ENCODE measurements at places on chromosomes 2 and 18.

GRCh38 chr2:157899125-157899839 lies 23.2 kb upstream of the ACVR1 start:
- no peak for DNase-seq

- no peak for DNase-seq
These were observed 73.3 kb downstream of the TMEM18 start for GRCh38 chr2:603869-604268.

- no peak for DNase-seq
These were observed 1342.0 kb upstream of the ZEB2 start for GRCh38 chr2:145861940-145862339.

GRCh38 chr2:17818235-17818815 lies 2.1 kb downstream of the MSGN1 start:
- no peak for DNase-seq

DNA sequence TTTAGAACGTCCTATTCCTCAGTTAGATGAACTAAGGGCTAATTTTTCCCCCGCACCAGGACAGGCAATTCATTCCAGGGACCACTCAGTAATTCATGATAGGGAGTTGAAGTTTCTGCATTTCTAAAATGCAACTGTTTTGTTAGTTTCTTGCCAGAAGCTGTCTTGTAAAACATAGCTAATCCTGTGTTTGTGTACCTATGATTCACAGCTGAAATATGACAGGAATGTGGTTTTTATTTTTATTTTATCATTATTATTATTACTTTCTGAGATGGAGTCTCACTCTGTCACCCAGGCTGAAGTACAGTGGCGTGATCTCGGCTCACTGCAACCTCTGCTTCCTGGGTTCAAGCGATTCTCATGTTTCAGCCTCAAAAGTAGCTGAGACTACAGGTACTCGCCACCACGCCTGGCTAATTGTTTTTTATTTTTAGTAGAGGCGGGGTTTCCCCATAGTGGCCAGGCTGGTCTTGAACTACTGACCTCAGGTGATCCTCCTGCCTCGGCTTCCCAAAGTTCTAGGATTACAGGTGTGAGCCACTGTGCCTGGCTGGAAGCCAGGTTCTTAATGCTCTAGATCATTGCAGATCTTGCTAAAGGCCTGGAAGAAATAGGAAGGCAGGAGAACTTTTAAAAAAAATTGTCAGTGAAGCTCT lies 154.8 kb upstream of the FHL2 start:
- DNase-seq, result no peak

GRCh38 chr2:142989273-142990204 lies 112.1 kb downstream of the KYNU start:
- peak; percentile 34 for DNase-seq

GRCh38 chr2:127410871-127411652 lies 7.2 kb upstream of the PROC start:
- DNase-seq, result no peak

DNA sequence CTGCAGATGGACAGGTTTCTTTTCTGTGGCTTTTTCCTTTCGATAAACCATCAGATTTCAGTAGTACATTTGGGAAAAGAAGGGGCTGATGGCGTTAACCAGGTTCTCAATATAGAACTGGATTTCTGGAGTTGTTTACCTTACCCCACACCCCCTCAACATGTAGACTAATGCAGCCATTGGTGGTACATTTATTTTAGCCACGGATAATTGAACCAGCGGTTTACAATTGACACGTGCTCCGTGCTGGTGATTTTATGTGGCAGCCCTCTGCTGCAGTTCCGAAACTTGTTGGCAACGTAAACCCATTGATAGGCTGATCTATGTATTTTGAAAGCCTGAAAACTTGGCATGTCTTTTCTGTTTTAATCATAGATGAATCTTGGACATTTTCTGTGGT lies 5.4 kb downstream of the SOX11 start:
- no peak for DNase-seq

DNA sequence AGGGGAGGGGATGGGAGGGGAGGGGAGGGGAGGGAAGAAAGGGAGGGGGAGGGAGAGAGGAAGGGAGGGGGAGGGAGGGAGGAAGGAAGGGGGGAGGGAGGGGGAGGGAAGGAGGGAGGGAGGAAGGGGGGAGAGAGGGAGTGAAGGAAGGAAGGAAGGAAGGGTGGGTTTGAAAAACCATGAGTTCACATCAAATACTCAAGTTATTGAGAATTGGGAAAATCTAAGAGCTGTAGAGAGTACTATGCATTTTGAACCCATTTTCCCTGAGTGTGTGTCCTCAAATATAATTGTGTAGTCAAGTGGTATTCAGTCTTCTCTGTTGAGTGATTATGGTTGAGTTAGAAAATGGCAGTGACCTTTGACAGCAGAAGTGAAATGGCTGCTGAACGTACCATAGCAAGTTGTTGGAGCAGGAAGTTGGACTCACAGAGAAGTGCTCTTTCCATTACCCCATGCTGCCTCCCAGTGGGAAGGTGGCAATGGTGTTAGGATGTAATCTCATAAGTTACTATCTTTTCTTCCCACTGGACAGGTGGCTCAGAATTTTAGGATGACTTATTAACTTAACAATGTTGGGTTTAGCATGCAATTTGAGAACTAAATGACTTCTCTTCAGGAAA lies 214.6 kb downstream of the SETBP1 start:
- DNase-seq, result no peak

DNA sequence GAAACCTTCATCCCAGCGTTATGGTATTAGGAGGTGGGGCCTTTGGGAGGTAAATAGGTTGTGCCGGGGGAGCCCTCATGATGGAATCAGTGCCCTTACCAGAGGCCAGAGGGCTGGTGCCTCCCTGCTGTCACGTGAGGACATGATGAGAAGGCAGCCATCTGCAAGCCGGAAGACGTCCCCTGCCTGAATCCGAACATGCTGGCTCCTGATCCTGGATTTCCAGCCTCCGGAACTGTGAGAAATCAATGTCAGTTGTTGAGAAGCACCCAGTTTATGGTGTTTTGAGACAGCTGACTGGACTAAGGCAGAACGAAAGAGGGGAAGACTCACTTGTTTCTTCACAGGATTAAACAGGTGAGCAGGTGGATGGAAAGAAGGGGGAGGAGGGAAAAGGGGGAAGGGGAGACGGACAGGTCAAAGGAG lies 13.0 kb upstream of the KLF11 start:
- DNase-seq, result no peak

GRCh38 chr2:43005975-43006833 lies 213.8 kb upstream of the HAAO start:
- no peak for DNase-seq

- no peak for DNase-seq
These were observed 8.4 kb upstream of the NR4A2 start for GRCh38 chr2:156340804-156341451.

DNA sequence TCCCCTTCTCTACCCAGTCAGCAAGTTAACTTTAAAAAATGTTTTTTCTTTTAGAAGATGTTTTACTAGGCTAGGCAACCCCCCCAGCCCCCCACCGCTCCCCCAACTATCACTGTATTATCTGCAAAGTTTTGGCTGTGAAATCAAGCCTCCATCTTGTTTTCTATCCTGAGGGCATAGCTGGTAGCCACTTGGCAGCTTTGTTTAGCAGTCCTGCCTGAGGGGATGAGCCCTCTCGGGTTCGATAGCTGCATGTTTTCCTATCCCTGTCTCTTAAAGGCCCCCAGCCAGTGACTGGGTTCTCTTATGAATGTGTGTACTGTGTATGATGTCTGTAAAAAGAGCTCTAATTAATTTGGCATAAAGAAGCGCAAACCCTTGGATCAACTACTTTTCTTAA lies 43.4 kb downstream of the MRO start:
- DNase-seq, result no peak

- DNase-seq, result no peak
These were observed 23.7 kb downstream of the MRPL33 start for GRCh38 chr2:27795093-27795834.

DNA sequence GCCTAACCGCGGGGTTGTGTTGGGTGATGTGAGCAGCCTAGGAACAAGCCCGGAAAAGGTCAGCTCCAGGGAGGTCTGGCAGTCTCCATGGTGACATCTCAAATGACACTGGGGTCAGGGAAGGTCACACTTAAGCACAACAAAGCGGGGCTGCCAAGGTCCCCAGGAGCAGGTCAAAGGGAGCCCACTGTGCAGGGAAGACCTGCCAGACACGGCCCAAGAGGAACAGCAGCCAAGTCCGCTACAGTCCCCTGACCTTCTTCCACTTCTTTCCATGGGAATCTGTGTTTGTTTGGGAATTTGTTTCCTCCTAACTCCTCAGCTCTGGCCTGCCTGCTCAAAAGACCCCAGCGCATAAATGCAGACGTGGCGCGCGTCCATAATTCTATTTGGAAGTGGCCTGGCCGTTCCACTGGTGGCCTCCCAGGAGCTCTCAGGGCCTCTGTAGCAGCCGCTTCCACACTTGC lies 232.1 kb upstream of the COPS8 start:
- no peak for DNase-seq

- DNase-seq, result no peak
These were observed 45.0 kb downstream of the TCF7L1 start for GRCh38 chr2:85178154-85178553.

GRCh38 chr2:73983322-73984202 lies 1.1 kb upstream of the TET3 start:
- DNase-seq, result no peak

DNA sequence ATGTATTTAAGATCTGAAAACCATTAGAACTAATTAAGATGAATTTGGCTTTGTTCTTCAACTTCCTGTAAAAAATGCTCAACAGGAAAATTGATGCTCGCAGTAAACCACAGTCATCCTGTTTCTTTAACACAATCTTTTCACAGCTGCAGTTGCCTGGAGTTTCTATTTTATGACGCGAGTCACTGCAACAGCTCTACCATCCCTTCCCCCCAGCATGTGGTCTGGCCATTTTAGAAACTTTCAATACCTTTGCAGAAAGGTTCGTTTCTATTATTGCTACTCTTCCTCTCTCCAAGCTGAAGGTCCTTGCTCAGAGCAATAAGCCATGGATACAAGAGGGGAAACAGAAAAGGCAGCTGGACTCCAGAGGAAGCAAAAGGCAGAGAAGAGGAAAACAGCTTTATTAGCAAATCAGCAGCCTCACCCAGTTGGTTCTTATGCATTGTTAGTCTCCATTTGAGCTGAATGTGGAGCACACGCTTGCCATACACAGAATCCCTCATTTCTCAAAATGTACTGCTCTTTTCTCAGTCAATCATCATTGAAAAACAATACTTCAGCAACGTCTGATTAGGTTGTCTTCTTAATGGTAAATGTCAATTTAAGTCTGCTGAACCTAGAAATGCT lies 3.9 kb downstream of the WIPF1 start:
- peak; percentile 47 for DNase-seq

GRCh38 chr2:151682459-151683003 lies 51.7 kb downstream of the NEB start:
- no peak for DNase-seq

DNA sequence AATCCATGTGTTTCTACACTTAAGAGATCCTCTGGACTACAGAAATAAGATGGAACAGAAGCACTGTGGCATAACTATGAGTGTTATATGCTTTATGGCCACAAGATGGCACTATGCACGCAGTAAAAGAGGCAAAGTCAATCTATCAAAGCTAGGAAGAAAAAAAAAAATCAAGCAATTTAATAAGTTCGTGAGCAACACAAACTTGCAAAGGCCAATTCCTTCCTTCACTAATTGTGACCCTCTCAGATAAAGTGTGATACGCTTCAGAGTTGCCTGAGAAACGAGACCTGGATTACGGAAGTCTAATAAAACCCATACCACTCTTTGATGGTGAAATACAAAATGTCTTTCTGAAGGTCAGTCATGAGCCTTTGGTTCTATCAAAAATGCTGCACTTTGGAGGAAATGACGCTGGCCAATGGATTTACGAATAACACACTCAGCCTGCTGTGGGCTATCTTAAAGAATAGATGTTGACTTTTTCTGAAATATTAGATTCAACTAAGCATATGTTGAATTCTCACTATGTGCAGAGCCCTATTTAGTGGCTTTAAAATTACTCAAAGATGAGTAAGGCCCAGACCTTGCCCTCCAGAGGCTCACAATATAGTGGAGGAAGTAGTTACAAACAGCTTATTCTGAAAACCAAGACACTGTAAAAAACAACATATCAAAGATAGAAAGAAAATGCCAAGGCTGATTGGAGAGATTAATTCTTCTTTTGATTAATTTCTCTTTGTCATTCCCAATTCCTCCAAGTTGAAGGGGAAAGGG lies 35.5 kb upstream of the TTR start:
- DNase-seq, result peak; percentile 44

- DNase-seq, result peak; percentile 36
These were observed 101.5 kb upstream of the SETBP1 start for GRCh38 chr18:44579028-44579702.

GRCh38 chr2:138219961-138220360 lies 255.7 kb downstream of the HNMT start:
- no peak for DNase-seq

DNA sequence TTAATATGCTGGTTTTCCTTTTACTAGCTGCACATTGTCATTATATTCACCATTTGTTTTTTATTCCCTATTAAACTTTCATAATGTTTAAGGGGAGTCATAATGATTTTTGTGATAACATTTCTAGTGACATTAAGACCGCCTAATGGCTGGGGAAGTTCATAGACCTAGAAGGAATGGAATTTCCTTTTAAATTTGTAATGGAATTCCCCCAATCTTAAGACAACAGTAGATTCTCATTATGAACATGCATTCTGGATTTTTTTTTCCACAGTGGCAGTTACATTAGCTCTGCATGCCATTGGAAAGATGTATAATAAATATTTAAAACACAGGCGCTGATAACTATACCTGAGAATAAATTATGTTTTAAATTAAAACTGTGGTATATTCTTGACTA lies 8.4 kb downstream of the YPEL5 start:
- DNase-seq, result no peak

DNA sequence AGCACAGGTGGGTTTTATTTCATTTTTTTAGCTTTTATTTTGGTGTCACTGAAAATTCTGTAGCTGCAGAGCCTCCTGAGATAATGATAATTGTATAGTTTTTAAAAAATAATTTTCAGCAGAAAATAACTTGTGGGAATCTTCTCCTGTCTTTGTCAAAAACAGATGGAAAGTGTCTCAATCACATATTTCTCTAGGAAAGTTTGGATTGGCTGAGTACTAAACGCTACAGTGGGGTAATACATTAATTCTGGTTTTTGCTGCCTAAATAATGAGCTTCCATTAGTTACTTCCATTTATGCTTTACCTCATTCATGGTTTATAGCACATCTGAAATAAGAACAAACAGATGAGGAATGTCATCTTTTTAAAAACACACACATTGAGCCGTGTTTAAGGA lies 2.2 kb downstream of the TWIST2 start:
- DNase-seq, result no peak

DNA sequence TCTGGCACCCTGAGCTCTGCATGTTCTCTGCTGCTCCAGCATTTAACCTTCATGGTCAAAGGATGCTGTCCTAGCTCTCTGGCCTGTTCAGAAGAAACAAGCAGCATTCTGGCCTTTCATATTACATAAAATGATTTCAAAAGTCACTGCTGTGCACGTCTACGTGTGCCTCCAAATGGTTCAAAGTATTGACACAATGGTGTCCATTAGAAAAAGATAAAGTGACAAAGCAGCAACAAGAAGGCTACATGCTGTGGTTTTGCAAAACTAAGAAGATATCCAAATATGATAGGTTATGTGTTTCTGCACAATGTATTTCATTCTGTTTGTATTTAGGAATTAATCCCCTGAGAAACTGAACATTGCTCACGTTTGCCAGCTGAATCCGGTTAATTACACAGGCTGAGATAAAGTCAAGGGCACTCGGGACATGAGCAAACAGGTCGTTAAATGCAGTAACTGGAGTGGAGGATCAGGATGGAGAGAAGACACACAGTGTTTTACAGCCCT lies 258.5 kb downstream of the DOK6 start:
- DNase-seq, result no peak

Data from germinal center (tissue), 1 donor.